Jurkat, Clone E6-1 (cell line): ENCODE measurements at places on chromosomes 12 and 14.

- DNase-seq: no peak
Measured at GRCh38 chr12:1313906-1314305, 280.5 kb downstream of the FBXL14 start.

- no peak for DNase-seq
Measured at GRCh38 chr14:68392393-68393141, 400.3 kb downstream of the ZFP36L1 start.

DNA sequence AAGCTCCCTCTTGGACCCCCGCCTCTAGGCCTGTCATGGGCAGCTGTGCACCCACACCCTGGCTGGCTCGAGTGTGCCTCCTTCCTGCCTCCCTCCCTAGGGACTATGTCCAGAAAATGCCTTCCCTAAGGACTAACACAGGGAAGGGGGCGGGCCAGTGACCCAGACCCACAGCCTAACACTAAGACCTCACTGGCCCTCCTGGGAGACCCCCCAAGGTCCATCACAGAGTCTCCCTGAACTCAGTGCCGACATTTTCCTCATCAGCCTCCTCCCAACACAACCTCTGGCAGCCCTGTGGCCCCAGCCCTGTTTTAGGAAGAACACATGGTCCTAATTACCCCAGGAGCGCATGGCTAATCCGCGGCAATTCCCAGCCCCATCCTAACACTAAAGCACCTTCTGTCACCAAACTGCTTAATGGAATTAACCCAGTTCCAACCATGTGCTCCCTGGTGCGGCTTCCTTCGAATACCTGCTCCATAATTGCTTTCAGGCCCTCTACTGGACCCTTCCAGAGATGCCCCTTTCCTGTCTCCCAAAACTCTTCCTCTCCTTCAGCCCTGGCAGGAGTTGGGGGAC is 5.6 kb downstream of the MSI1 start:
- DNase-seq: no peak

GRCh38 chr14:72625689-72626088 is 268.2 kb downstream of the DPF3 start:
- DNase-seq: no peak

DNA sequence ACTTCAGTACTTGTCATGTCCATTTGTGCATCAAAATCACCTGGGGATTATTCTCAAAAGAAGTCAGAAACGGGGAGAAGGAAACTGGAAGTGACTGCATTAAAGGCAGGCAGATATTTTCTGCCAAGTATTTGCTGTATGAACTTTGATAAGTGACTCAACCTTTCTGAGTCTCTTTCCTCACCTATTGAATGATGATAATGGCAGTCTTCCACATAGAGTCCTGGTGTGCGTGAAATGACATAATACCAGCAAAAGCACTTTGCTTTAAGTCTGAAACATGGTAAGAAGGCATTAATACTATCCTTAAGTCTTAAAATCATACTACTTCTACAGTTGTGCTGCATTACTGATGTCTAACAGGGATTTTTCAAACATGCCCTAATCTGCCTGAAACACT is 278.5 kb downstream of the ADAMTS20 start:
- DNase-seq: no peak

GRCh38 chr12:89951050-89951693 is 242.5 kb upstream of the ATP2B1 start:
- DNase-seq: no peak

- DNase-seq: no peak
Measured at GRCh38 chr12:62647586-62647985, 181.0 kb downstream of the MON2 start.

- no peak for DNase-seq
Measured at GRCh38 chr14:72740966-72741825, 152.7 kb downstream of the DPF3 start.

GRCh38 chr12:96049101-96049500 is 13.7 kb upstream of the LTA4H start:
- no peak for DNase-seq

GRCh38 chr14:71430678-71431376 is 501.4 kb upstream of the RGS6 start:
- peak; percentile 27 for DNase-seq

- no peak for DNase-seq
Measured at GRCh38 chr12:99914206-99914605, 70.5 kb downstream of the ANKS1B start.

GRCh38 chr12:53860426-53861345 is 77.9 kb upstream of the HOXC13 start:
- no peak for DNase-seq

- DNase-seq: no peak
Measured at GRCh38 chr12:58915634-58916033, 4.7 kb downstream of the LRIG3 start.

DNA sequence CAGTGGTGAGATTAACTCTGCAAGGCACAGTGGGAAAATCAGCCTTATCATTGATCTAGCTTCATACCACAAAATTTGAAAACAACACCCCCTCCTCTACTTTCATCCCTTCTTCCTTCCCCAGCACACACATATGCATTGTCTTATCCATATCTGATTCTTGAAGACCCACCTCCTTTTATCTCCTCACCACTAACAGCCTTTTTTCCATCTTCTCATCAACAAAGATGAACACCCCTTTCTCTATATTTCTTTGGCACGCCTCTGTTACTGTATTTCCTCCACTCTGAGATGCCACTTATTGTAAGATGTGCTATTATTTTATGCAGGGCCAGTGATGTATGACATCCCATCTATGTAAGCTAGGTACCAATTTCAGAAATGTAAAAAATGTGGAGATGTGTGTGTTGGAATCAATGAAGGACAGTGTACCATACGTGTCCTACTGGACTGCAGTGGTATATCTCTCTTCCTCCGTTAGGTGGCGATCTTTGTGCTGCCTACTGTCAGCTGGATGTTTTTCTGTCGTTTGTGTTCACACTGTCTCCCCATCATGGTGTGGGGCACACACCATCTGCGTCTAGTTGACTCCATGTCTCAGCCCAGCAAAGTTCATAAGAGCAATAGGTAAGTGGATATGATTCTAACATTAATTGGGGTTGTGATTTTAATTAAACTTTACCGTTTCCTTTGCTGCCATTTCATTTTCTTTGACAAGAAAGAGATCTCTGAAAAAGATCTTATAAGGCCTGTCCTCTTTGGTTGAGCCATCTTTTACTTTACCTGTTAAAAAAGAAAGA is 24.0 kb downstream of the CCDC38 start:
- peak; percentile 51 for DNase-seq
